ENCODE measurements at places on chromosomes 2 and 18.

DNA sequence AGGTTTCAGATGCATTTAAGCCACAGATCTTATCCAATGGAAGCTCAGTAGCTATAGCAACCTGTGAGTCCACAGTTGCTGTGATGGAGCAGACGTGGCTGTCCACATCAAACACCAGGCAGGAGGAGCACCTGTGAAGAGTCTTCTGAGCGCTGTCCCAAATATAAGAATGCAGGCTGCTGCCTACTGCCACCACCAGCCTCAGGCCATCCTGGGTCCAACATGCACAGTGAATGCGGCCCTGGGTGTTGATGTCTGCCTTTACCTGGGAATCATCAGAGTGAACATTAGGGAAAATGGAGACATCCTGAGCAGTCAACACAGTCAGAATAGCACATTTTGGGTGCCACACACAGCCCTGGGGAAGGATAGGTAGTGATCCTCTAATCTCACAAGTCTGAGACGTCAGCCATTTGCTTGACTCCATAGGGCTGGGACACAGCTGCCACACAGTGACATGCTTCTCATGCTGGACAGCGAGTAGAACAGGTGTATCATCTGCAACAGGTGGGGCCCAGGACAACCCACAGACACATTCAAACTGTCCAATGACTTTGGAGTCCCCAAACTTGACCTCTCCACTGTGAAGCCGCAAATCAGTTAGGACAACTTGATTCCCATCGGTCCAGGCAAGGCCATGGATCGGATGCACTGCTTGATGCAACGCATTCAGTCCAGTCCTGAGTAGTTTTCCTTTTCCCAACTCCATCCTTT is 8.2 kb downstream of the WDCP start:
- no peak for DNase-seq

GRCh38 chr18:26159353-26159752 is 25.7 kb downstream of the PSMA8 start:
- no peak for DNase-seq

DNA sequence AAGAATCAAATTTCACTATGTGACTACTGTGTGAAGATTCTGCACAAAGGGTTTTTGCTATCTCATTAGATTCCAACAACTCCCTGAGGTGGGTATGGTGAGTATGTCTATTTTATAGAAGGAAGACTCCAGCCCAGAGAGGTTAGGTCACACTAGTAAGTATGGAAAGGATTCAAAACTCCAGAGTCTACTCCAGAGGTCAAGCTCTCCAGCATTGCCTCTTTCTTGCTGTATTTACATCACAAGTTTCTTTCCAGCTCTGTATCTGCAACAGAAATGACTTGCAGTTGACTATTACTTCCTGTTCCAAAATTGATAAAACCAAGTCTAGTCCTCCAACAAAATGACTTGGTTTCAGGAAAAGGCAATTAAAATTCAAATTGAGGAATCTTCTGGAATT is 2.1 kb downstream of the COL4A4 start:
- no peak for DNase-seq

DNA sequence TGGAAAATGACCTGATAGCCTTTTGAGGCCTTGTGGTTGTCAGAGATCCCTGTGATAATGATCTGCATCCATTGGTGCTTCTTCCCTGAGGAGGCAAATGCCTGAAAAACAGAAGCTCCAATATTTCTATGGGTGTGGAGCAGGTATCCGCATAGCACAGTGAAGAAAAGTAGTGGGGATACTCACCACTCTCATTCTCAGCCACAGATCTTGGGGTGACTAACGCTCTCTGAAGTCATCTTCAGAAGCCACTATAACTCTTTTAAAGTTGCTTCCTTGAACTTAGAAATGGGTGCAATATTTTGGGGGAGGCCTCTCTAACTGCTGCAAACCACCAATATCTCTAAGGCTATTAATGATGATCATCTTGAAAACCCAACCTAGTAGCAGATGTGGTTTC is 46.2 kb downstream of the ARHGAP15 start:
- no peak for DNase-seq

- no peak for DNase-seq
Measured at GRCh38 chr2:1976112-1976511, 231.8 kb upstream of the PXDN start.

DNA sequence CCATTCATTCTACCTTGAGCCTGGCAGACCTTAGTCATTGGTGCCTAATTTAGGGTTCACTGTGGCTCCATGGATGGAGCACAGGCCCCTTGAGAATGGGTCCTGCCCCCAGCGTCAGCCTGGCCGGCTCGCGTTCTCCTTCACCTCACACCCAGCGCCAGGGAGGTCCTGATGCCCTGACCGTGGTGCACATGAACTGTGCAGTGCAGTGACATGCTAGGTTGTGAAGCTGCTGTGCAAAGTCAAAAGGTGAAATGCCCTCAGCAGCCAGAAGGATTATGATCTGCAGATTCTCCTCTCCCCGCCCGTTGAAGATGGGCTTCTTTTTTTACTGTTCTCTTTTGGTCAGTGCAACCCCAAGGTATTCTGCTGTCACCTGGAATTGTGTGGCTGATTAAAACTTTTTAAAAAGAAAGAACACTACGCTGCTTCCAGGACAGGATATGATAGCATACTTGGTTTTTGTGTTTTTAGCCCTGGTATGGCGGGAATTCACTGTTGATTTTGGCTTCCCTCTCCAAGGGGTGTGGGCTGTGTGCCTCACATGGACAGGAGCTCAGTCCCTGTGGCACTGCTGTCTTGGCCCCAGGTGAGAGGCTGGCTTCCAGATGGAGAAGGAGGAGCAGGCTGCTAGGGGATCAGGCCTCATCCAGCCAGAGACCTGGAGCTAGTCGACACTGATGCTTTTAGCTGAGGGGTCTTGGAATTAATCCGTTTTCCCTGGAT is 49.4 kb upstream of the MCFD2 start:
- no peak for DNase-seq

- no peak for DNase-seq
Measured at GRCh38 chr2:199322151-199322550, 135.6 kb downstream of the SATB2 start.

All from NCI-H2107 (cell line).